ENCODE measurements at places on chromosomes 5 and 9.
A peak's percentile ranks its signal among the peaks of the same experiment; 100 is the strongest.

DNA sequence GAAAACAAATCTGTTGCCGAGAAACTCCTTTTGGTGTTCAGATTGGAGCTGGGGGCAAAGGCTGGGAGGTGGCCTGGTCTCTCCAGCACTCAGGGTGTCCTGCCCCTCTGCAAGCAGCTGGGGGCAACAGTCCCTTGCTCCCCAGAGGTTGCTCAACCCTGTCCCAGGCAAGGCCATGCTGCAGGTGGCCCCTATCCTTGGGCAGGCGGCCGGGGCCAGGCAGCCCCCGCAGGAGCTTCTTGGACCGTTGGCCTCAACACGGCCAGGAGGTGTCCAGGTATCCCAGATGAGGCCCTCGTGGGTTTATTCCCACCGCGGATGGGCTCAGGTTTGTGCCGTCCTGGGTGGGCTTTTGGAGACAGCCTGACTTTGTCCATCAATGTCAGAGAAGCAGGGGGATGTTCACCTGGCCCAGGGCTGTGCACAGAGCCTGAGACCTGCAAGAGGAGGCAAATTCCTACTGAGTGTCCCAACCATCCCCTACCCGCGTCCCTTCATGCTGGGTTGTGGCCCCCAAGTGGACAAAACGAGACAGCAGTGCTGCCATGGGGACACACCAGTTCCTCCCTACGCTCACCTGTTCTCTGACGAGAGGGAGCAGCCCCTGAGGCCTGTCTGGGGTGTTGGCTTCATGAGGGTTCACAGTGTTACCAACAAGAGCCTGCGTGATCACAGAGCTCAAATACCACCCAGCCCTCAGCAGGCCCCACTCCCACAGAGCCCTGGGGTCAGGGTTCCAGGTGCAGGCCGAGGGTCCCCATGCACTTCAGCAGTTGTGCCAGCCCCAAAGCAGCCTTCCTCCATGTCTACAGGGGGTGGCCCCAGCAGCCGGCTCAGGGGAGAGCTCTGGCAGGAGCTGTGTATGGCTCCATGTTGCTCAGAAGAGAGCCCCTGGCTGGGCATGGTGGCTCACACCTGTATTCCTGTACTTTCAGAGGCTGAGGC is 9.5 kb upstream of the CCDC187 start:
- no peak for DNase-seq

DNA sequence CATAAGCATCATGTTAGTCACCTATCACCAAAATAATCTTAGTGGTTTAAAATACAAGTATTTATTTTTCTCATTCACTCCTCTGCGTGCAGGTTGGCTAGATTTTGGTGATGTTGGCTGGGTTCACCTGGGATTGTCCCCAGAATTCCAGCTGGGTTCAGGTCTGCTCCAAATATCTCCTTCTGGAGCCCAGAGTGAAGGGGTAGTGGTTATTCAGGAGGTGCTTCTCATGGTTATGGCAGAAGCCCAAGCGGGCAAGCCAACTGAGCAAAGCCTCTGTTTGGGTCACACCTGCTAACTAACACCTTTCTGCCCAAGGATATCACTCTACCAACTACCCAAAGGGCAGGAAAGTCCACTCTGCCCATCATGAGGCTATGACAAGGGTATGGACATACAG is 4.7 kb upstream of the SLC25A46 start:
- no peak for DNase-seq

DNA sequence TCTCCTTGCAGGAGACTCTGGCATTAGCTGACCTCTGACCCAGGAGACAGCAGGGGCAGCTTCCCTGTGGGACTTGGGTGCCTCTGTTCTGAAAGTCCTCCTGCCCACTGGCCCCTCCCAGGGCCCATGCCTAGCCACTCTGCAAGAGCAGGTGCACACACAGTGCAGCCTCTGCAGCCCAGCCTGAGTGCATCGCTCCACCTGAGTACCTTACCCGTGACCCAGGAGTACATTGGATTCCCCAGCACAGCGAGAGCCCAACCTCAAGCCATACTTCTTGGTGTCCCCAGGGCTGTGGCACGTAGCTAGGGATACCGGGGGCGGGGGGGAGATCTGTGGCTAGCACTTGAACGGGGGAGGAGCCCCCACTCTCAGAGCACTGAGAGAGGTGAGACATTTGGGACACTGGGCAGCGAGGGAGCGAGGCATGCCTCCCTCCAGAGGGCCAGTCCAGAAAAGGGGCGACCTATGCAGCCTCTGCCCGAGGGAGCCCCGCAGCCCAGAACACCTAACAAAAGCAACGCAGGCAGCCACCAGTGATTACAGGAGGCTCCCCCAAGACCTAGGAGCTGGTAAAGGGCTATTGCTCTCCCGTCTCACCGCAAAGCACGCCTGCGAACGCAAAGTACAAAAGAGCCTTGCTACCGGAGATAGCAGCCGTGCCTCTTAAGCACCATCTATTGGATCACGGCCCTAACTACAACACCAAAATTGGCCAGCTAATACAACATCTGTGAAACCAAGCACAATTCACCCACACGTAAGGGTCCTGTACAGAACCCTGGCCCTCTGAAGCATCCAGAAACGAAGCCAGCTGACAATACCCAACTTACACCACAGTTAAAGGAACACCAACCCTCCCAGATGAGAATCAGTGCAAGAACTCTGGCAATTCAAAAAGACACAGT is 826 bp upstream of the PRDM9 start:
- no peak for DNase-seq

GRCh38 chr5:140228364-140228837 is 53.4 kb downstream of the CYSTM1 start:
- DNase-seq, result no peak

GRCh38 chr5:10579536-10580521 is 16.0 kb downstream of the ANKRD33B start:
- DNase-seq, result no peak

- no peak for DNase-seq
These were observed 1.0 kb downstream of the STARD4 start for GRCh38 chr5:111511174-111511830.

- no peak for DNase-seq
These were observed 95.2 kb upstream of the PAPPA start for GRCh38 chr9:116058421-116058820.

DNA sequence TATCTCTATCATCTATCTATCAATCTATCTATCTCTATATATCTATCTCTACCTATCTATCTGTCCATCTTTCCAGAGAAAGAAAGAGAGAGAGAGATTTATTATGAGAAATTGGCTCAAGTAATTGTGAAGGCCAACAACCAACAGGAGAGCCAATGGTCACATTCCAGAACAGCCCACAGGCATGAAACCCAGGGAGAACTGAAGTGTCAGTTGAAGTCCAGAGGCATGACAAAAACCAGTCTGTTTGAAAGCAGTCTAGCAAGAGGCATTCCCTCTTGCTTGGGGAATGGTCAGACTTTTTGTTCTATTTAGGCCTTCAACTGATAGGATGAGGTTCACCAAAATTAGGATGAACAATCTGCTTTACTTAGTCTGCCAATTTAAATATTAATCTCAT is 87.6 kb upstream of the PLCXD3 start:
- no peak for DNase-seq

DNA sequence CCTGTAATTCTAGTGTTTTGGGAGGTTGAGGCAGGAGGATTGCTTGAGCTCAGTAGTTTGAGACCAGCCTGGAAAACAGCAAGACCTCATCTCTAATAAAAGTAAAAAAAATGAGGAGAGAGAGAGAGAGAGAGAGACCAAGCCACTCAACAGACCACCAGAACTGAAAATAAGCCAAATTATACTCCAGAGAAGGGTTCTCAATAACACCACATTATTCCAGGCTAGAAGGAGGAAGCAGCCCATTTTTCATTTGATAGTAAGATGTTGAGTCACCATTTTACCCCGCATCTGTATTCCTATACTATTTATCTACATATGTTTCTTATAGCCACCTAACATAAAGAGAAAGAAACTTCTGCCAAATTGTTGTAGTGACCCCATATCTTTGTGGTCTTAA is 134.8 kb downstream of the PCSK5 start:
- no peak for DNase-seq

DNA sequence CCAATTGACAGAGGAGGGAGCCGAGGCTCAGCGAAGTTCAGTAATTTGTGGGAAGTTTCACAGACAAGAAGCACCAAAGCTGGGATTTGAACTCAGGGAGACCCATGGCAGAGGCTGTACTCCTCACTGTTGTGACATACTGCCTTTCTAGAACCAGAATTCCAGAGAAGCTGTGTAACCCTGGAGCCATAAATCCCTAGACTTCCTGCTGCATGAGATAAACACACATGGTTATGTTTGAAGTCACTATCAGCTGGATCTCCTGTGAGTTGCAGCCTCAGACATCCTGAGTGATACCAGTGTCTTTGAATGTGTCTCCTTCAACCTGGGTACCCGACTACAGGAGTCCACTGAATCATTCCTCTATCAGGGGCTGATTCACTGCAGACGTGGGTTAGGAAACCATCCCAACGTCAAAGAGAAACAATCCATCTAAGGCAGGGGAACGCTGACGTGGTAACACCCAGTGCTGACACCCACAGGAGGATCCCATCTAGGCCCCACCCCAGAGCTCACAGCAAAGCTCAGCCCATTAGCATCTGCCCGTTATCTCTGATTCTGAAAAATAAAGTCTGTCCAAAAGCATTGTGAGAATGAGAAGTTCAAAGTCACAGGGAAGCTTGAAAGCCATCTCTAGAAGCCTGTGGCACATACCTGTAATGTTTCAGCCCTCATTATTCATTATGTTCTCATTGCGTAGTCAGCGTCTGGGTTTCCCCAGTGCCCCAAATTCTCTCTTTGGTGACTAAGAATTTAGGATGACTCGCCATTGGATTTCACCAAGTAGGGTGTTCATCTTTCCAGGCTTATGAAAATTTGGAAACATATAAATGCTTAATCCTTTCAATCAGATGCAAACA is 36.3 kb upstream of the BASP1 start:
- DNase-seq, result no peak

GRCh38 chr9:138067613-138068367 is 190.2 kb downstream of the CACNA1B start:
- DNase-seq, result no peak

- DNase-seq, result no peak
These were observed 29.3 kb upstream of the CRB2 start for GRCh38 chr9:123326662-123327093.

DNA sequence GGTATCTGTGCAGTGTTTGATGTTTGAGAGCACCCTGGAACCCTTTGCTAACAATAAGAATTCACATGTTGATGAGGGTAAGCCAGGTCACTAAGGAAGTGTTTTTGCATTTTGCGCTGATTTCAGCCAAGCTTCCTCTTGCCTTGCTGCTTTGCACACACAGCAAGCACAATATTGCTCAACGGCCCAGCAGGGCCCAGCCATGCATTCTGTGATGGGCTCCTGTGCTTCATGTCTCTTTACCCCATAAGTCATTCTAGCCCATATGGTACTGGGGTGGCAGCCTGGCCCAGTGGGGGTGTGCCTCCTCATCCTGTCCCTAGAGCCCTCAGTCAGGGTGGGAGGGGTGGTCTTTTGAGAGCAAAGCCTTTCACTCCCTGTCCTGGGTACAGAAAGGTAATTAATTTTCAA is 481.3 kb downstream of the GADD45G start:
- no peak for DNase-seq

DNA sequence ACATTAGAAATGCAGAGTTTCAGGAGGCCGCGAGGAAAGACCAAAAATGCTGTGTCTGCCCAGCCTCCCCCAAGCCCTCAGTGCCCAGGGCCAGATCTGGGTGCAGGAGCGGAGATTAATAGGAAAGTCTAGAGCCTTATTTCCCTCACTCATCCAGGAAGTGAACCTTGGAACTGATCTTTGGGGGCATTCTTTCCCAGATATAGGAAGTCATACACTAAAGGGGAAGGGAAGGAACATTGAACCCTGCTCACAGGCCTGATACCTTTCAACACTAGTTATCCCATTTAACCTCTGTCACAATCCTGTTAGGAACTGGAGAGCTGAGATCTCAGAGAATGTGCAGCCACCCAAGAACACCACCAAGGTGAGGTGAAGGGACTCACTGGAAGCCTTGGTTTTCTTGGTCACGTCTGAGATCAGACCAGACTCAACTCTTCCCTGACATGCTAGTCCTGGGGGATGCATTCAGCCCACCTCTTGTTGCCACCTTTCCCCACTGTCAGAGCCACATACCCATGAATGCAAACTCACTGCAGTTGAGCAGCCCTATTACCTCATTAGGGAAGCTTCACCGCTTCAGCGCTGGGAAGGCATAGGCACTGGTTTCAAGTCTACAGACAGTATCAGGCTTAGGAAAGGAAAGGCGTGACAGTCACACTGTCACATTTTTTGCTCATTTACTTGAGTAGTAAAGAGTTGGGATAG is 95.0 kb downstream of the KIAA1958 start:
- DNase-seq, result no peak

- no peak for DNase-seq
These were observed 161.2 kb downstream of the PARP8 start for GRCh38 chr5:50827516-50828247.

- DNase-seq, result no peak
These were observed 725.2 kb downstream of the BRINP1 start for GRCh38 chr9:118644066-118644465.

GRCh38 chr5:53819482-53819881 is 259.0 kb downstream of the NDUFS4 start:
- DNase-seq, result no peak

DNA sequence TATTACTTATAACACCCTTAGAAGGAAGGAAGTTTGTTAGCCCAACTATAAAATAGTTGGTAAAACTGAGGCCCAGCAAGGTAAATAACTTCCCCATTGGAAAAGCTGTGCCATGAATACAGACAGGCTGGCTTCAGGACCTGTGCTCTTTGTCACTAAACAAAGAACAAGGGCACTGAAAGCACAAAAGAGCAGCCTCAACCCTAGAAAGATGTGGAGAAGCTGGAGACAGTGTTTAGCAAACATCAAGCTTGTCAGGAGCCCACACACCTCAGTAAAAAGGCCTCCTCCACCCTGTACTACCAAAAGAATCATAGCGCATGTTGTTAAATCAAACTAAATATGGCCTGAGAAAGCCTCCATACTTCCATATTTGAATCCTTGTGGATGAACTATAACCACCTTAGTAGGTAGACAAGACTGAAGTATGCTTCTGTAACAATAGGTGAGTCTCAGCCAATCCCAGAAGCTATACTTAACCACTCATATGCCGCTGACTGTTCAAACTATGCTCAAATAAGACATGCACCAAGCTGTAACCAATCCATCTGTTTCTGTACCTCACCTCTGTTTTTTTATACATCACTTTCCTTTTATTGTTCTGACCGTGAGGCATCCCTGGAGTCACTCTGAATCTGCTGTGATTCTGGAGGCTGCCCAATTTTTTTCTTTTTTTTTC is 18.4 kb upstream of the SCGB3A2 start:
- DNase-seq, result no peak

GRCh38 chr9:4365055-4365454 is 65.2 kb upstream of the GLIS3 start:
- DNase-seq, result no peak

GRCh38 chr9:30982301-30982700 is 1402.1 kb upstream of the ACO1 start:
- DNase-seq, result no peak

DNA sequence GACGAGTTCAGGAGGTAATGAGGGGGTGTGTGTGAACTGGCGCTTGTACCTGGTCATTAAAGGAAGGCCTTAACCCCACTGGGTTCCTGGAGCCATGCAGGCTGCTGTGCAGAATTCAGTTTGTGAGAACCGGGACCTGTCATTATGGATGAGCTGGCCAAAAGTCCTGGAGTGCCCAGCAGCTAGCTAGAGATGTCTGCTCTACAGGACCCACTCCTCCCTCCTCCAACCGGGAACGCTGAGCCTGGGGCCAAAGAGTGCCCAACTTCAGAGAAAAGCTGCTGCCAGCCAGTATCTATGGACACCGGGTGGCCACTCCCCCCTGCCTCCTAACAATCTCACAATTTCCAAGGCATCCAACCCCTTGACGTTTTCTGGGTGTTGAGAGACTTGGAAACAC is 1.2 kb downstream of the ENTREP1 start:
- no peak for DNase-seq

- peak; percentile 33 for DNase-seq
These were observed 57.1 kb downstream of the SLC22A5 start for GRCh38 chr5:132426525-132427138.
